ENCODE measurements at places on chromosomes 1 and 21.

DNA sequence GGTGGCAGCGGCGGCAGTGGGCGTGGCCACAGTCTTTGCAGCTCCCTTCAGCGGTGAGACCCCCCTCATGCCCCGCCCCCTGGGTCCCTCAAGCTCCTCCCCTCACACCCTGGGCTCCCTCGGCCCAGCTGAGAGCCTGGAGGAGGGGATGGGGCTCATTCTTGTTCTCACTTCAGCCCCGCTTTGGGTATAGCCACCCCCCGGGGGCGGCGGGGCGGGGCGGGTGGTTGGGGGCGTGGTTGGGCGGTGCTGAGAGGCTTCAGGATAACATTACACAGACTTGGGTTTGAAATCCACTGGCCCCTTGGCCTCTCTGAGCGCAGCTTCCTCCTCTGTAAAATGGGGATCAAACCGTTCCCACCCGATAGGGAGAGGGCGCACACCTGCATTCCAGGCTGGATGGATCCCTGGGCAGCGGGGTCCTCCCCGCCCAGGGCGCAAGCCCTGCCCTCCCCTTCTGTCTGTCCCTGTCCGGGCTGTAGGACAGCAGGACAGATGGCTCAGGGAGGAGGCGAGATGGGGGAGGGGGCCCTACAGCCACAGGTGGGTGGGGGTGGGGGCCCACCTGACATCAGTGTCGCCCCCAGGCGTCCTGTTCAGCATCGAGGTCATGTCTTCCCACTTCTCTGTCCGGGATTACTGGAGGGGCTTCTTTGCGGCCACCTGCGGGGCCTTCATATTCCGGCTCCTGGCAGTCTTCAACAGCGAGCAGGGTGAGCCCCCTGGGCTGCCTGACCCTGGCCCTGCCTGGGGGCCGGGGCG is 5.1 kb downstream of the CLCNKA start:
- no peak for DNase-seq

DNA sequence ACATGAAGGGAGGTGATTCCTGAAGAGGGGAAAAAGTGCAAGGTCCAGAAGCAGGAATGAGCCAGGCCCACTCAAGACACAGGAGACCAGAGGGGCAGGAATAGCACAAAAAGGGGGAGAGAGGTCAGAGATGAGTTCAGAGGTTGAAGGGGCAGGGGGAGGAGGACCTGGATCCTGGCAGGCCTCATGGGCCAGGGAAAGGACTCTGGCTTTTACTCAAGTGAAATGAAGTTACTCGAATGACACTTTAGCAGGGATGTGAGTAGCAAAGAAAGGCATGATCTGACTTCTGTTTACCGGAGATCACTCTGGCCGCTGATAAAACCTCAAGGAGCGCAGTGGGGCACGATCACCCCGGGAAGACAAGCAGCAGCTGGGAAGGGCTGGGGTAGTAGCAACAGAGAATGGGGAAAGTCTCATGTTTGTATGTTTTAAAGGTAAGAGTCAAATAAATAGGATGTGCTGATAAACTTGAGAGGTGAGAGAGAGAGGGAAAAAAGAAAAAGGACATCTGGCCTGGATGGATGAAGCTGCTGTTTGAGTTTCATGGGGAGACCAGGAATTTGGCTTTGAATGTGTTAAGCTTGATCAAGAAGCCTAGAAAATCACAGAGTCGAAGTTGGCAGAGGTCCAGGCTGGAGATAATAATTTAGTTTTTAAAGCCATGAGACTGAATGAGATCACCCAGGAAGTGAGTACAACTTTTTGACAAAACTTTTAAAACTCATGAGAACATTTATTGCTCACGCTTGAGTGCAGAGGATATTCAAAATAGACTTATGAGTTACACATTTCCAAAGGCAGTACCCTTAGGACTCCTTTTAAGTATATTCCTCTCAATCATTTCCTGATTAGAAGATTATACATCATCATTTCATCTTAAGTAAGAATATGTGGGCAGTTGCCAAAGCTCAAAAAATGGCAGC is 156.0 kb downstream of the RERE start:
- DNase-seq, result no peak

GRCh38 chr1:65196926-65197325 is 48.9 kb downstream of the AK4 start:
- no peak for DNase-seq

DNA sequence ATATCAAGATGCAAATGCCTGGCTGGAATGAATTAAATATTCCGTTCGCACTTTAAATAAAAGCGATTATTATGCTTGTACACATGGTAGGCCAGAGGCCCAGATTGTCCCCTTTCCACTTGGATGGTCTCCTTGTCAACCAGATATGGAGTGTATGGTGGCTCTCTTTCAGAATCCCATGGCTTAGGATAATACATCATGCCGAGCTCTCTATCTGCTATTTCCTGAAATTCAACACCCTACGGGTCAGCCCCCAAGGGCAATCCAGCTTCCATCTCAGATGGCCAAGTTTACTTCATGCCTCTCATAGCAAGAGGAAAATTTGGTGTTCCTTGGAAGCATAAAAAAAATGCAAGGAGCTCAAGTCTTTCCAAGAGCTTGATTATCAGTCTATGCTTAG is 25.4 kb upstream of the FMO1 start:
- DNase-seq, result no peak

GRCh38 chr21:38327984-38328383 is 71.2 kb downstream of the KCNJ15 start:
- DNase-seq, result no peak

- DNase-seq, result peak; percentile 16
Measured at GRCh38 chr1:35554266-35555211, 2.7 kb downstream of the KIAA0319L start.

DNA sequence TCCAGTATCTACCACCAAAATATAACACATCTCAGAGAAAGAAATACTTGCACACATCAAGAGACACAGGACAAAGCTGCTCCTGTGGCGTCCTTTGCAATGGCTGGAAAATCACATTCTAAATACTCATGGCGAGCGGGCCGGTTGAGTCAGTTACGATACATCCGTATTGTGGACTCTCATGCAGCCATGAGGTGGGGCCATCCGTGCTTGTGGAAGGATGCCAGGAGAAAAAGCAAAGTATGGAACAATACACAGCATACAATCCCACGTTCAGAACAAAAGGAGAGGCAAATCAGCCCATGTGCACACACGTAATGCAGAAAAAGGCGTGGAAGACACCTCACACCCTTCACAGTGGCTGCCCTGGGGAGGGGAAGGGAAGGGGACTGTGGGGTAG is 13.1 kb downstream of the ATP13A2 start:
- DNase-seq, result no peak

- DNase-seq, result no peak
Measured at GRCh38 chr1:161910604-161911003, 113.1 kb downstream of the OLFML2B start.

DNA sequence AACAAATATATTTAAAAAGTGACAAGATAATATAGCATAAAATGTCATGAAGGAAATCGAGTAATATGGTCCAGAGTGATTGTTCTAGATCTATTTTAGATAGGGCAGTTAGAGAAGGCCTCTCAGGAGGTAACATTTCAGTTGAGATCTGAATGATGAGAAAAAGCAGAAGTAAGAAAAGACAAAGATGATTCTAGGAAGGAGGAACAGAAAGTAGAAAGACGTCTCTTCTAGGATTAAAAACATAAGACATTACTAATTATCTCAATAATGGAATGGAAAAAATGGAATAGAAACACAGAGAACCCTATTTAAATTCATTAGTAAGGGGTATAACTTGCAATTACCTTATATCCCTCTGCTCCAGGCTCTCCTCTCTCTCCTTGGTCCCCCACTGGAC is 130.0 kb upstream of the ZNHIT6 start:
- no peak for DNase-seq

DNA sequence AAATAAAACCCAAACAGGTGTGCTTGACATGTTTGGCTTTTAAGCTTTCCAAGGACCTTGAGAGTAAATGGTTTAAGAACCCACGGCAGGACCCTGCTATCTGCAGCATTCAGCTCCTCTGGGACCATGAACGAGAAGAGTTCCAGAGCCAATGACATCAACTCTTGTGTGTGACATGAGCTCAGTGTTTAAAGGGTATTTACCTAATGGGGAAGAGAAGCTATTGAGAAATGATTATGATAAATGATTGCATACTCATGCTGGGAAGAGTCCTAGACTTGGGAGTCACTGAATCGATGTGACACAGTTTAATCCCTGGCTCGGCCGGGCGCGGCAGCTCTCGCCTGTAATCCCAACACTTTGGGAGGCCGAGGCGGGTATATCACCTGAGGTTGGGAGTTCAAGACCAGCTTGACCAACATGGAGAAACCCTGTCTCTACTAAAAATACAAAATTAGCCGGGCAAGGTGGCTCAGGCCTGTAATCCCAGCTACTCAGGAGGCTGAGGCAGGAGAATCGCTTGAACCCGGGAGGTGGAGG is 55.4 kb downstream of the KANK4 start:
- no peak for DNase-seq

DNA sequence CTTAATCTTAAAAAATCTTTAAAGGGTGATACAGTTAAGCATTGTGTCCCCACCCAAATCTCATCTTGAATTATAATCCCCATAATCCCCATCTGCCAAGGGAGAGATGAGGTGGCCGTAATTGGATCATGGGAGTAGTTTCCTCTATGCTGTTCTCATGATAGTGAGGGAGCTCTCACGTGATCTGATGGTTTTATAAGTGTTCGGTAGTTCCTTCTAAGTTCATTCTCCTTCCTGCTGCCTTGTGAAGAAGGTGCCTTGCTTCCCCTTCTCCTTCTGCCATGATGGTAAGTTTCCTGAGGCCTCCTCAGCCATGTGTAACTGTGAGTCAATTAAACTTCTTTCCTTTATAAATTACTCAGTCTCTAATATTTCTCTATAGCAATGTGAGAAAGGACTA is 10.7 kb downstream of the DHRS3 start:
- no peak for DNase-seq

GRCh38 chr1:109910963-109911798 is 532 bp downstream of the CSF1 start:
- no peak for DNase-seq

- no peak for DNase-seq
Measured at GRCh38 chr21:24727803-24728440, 879.4 kb downstream of the MRPL39 start.

GRCh38 chr1:106072909-106073600 is 983.4 kb upstream of the PRMT6 start:
- DNase-seq, result no peak

GRCh38 chr1:14545422-14546025 is 53.0 kb upstream of the KAZN start:
- DNase-seq, result no peak

DNA sequence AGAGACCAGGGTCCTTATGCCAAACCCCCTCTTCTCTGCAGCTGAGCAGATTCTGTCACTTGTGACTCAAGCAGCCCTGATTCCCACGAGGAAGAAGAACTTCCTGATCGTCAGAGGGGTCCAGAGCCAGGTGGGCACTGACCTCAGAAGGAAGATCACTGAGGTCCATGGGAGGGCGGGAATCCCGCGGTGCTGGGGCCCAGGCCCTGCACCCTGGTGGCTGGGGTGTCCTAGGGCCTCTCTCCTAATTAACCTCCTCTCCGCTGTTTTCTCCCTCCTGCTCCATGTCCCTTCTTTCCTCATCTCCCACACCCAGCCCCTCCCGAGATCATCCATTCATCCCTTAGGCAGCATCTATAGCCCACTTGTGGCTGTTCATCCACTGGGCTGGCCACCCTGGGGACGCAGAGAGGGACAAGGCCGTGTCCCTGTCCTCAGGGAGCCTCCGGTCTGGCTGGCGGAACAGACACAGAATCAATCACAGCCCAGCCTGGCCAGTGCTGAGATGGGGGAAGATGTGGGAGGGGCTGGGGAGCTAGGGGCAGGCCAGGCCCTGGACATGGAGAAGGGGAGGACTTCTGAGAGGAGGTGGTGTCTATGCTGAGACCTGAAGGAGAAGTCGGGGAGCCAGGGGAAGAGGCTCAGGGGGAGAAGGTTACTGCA is 638.3 kb downstream of the MATN1 start:
- DNase-seq, result no peak

DNA sequence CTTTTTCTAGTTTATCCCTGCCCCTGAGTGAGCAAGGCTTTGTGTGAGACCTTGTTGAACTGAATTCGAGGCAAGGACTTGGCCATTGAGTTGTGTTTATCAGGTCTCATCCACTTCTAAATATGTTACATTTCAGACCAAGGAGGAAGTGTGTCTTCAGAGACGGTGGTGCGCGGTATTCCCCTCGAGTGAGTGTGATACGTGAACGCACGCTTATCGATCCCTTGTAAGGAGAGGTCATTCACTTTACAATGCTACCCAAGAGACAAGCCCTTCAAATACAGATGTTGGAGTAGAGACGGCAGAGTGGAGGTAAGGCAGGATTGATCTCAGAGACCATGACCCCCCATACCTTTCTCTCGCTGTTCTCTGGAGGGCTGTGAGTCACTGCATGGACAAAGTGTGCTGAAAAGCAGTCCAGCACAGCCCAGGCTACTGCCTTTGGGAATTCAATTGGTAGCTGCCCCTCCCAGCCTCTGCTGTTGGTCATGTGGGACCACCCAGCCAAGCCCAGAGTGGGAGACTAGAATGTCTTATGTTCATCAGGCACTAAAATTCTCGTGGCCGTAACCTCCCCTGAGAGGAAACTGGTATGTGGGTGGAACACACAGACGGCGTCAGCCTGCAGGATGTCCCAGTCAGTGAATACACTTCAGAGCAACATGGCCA is 16.3 kb upstream of the MTARC1 start:
- DNase-seq, result no peak

DNA sequence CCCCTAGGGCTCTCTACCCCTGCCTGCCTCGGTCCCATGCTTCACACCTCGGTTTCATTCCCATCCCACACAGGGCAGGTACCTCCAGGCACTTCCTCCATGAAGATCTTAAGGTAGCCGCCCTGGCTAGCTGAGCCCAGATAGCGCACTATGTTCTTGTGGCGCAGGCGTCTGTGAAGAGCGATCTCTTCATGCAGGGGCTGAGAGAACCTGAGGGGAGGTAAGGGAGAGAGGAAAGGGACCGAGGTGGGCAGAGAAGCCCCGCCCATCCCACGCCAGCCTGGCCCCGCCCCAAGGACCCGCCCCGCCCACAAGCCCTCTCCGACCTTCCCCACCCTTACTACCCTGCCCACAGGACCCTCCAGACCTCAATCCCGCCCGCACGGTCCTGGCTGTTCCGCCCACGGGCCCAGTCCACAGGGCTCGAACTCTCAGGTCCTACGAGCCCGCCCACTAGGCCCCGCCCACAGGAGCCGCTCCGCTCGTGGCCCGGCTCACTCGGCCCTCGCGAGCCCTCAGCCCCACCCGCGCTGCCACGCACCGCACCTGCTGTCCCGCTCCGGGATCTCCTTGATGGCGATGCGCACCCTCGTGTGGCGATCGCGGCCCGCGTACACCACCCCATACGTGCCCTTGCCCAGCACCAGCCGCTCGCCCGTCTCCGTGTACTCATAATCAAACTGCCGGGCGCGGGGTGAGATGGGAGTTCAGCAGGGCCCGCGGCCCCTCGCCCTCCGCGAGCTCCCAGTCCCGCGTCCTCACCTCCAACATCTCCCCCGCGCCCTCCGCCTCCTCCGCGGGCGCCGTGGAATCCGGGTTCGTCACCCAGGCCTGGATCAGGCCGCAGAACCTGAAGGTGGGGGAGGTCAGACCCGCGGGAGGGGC is 6.4 kb downstream of the MAP3K6 start:
- no peak for DNase-seq

- DNase-seq, result no peak
Measured at GRCh38 chr21:14589855-14590563, 43.9 kb upstream of the SAMSN1 start.

- no peak for DNase-seq
Measured at GRCh38 chr1:11678442-11678841, 2.5 kb downstream of the MAD2L2 start.

Data from SHP77 (cell line).